ENCODE measurements at places on chromosomes 13 and 19. TPM values are rescaled to one million over a fixed set of nuclear protein-coding genes. Genes with fewer than 3 reads are reported as not detected.

- no peak for DNase-seq
These were observed 901.7 kb downstream of the DIAPH3 start for GRCh38 chr13:59261928-59262488.

The DNAAF3 gene
- 0.94 TPM for total RNA-seq

GRCh38 chr19:6100284-6100915, 9.9 kb downstream of the RFX2 start:
- no peak for DNase-seq

GRCh38 chr19:42401365-42402303, 11.5 kb upstream of the CNFN start:
- DNase-seq, result peak; percentile 79

DNA sequence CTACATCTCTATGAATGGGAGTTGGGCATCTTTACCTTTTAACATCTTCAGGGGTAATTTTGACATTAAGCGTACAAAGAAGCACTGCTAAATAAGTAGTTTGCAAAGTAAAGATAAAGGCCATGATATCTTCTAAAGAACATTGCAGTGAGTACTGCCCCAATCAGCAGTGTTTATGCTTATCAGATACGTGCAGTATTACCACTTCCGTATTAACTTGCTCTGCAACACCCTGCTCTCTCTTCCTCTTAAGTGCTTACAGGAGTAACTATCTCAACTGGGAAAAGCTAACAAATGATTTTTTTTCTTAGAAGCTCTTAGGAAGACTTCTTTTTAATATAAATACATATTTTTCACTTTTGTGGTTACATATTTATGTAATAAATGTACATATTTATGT, 793.7 kb upstream of the SLC10A2 start:
- no peak for DNase-seq

The CDC42EP5 gene
- total RNA-seq, result 4.4 TPM

GRCh38 chr13:35599384-35599783, 122.9 kb upstream of the MAB21L1 start:
- peak; percentile 50 for DNase-seq

- DNase-seq, result peak; percentile 16
These were observed 464.8 kb downstream of the COG6 start for GRCh38 chr13:40120288-40120687.

Data from myocyte (in vitro differentiated cells).